ENCODE measurements at places on chromosomes 1 and 21. TPM values are rescaled to one million over a fixed set of nuclear protein-coding genes. Genes with fewer than 3 reads are reported as not detected.

DNA sequence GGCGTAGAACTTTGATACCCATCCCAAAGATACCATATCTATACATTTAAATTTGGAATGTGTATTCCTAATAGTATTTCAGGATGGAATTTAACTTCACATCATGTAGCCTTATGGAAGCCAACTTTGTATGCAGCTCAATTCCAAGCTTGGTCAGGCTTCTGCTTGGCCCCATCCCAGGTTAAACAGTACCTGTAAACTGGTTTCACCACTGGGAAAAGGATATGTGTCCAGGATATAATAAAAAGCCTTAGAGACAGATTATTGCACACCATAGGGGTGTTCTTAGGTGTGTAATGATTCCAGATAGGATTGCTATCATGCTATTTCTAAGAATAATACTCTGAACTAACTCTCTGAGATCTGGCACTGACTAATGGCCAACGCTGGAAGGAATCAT, 28.1 kb downstream of the ADAM30 start:
- H3K4me3 ChIP-seq = no peak overlapping the region
- H3K4me1 ChIP-seq = peaks cover 9% of the 10 kb centered on the region
- no peak for DNase-seq

- peaks cover 7% of the 10 kb centered on the region for H3K36me3 ChIP-seq
- H3K27me3 ChIP-seq = no peaks in the 10 kb centered on the region
- peaks cover 55% of the 10 kb centered on the region for H3K4me1 ChIP-seq
- peak overlapping the region; percentile 80 for H3K27ac ChIP-seq
- H3K4me3 ChIP-seq = no peak overlapping the region
- no peak for DNase-seq
Measured at GRCh38 chr1:31673433-31673832, 28.8 kb upstream of the PEF1 start.

GRCh38 chr1:220473440-220473839, 54.5 kb upstream of the MARK1 start:
- no peak for DNase-seq
- H3K27ac ChIP-seq = no peak overlapping the region
- no peaks in the 10 kb centered on the region for H3K4me1 ChIP-seq
- H3K27me3 ChIP-seq = no peaks in the 10 kb centered on the region

DNA sequence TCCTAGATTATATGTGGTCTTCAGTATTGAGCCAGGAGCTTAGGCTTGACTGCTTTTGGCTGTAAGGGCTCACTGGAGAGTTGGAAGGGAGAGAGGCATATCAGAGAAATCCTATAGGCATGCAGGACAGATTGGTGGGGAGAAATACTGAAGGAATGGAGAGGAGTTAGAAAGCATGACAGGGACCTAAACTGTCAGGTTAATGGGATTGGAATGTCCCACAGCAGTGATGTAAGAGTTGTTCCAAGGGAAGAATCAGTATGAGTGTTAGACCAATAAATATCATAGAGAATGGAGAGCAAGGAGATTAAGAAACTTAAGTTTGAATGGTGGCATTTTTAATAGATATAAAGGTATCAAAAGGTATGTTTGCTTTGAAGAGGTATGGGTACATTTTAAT, 39.7 kb downstream of the SLC35A3 start:
- H3K27me3 ChIP-seq = no peaks in the 10 kb centered on the region
- peaks cover 6% of the 10 kb centered on the region for H3K36me3 ChIP-seq
- no peaks in the 10 kb centered on the region for H3K4me1 ChIP-seq
- H3K27ac ChIP-seq = no peak overlapping the region
- no peak overlapping the region for H3K4me3 ChIP-seq

GRCh38 chr21:44299458-44300261, at the start of gene PFKL:
TSS of gene PFKL (plus strand) at chr21:44300053. CDS start at chr21:44300106, 53 bp downstream.
- no peaks in the 10 kb centered on the region for H3K36me3 ChIP-seq
- H3K4me1 ChIP-seq = peaks cover 29% of the 10 kb centered on the region
- DNase-seq = no peak
- H3K27me3 ChIP-seq = no peaks in the 10 kb centered on the region
- H3K27ac ChIP-seq = peak within 1 kb of the TSS; percentile 77

DNA sequence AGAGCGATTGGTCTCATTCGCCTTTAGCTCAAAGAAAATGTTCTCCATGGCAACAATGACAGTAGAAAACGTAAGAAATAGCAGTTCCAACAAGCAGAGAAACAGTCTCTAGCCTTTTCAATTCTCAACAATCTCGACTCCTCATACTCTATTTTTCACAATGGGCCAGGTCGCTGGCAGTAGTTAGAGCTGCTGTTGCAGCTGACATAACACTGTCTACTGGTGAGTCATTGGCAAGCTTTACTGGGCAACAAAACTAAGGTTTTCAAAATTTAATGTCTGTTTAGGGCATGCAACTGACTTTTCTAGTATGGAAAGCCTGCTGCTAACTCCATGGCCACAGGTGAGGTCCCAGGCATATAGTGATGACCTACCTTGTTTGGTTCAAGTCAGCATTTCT, 221.1 kb upstream of the KAZN start:
- H3K27ac ChIP-seq = no peak overlapping the region
- H3K4me1 ChIP-seq = no peaks in the 10 kb centered on the region
- no peaks in the 10 kb centered on the region for H3K27me3 ChIP-seq
- H3K36me3 ChIP-seq = no peaks in the 10 kb centered on the region
- no peak for DNase-seq

GRCh38 chr1:241638909-241639622, 1.1 kb downstream of the CHML start:
- no peak for DNase-seq
- no peaks in the 10 kb centered on the region for H3K36me3 ChIP-seq
- peak overlapping the region; percentile 78 for H3K4me3 ChIP-seq
- H3K4me1 ChIP-seq = peaks cover 26% of the 10 kb centered on the region
- H3K27me3 ChIP-seq = no peaks in the 10 kb centered on the region
- no peak overlapping the region for H3K27ac ChIP-seq

DNA sequence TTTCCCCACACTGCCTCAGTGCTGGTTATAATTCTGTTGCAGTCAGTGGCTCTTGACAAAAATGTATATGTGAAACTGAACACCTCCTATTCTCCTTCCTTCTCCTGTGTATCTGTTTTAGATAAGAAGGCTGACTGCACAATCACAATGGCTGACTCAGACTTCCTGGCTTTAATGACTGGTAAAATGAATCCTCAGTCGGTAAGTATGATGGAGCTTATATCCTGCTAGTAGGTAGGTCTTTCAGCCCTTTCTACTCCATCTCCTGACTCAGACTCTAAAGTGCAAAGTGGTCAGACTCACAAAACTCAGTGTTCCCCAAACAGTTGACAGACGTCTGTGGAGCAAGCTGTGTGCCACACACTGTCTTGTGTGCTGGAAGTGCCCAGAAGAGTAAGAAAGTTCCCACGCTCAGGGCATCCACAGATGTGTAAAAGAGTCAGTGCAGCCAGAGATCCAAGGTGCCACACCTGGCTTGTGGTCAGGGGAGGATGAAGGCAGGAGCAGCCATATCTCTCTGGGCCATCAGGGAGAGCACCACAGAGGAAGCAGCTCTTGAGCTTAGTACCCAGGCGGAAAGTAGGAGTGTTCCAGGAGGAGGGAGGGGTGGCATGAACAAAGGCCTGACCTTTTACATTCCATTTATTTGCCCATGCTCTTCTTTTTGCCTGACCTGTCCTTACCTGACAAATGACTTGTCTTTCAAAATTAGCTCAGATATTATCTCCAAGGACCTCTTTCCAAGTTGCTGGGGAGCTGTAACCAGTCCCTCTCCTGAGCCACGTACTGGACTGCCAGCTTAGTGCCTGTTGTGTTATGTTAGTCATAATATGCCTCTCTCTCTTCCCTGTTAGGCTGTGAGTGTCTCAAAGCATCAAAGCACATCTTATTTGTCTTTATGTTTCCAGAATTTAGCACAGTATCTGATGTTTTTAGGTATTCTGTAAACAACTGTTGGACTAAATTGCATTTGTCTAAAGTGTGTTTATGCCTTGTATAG, 14.0 kb upstream of the PODN start:
- no peak overlapping the region for H3K27ac ChIP-seq
- DNase-seq = no peak
- H3K4me1 ChIP-seq = peaks cover 12% of the 10 kb centered on the region
- H3K36me3 ChIP-seq = peaks cover 10% of the 10 kb centered on the region

DNA sequence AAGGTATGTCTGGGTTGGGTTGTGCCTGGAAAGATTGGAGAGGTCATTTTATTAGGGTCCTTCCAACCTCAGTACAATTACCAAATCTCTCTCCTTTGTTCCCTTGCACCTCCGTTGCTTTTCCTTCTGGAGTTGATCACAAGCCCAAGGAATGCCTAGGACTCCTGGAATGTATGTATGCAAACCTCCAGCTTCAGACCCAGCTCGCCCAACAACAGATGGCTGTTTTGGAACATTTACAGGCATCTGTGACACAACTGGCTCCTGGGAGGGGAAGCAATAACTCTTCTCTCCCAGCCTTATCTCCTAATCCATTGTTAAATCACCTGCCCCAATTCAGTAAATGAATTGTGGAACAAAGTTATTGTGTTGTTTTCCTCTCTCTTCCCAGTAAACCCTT, 8.3 kb downstream of the TSACC start:
- no peak overlapping the region for H3K27ac ChIP-seq
- DNase-seq = no peak
- H3K27me3 ChIP-seq = no peaks in the 10 kb centered on the region
- H3K4me1 ChIP-seq = no peaks in the 10 kb centered on the region

DNA sequence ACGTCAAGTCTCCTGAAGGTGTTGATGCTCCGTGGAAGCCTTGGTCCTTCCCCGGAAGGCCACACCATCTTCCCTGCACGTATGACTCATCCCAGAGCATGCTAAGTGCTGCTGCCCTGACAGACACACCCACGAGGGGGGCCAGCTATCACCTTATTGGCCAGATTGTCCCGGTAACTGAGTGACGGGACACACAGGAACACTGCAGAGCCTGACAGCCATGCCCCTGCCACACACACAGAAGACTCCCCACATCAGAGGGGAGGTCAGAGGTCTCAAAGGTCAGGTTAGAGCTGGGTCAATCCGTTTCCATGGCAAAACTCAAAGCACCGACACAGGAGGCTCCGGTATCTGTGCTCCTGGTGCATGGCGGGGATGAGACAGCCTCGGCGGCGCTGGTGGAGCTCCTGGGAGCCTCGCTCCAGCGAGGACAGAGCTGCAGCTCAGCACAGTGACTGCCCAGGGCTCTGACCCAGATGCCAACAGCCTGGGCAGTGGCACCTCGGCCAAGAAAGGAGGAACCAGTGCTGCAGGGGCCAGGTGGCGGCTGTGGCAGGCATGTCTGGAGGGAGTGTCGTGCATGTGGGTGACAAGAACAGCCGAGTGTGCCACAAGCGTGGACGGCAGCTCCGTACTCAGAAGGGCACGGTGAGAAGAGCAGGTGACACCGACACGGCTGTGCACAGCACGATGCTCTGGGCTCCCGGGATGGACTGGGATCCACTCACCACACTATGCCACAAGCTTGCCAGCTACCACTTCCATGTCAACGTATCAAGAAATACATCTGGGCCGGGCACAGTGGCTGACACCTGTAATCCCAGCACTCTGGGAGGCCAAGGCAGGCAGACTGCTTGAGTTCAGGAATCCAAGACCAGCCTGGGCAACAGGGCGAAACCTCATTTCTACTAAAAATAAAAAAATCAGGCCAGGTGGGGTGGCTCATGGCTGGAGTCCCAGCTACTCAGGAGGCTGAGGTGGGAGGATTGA, 14.8 kb upstream of the TMEM240 start:
- peaks cover 4% of the 10 kb centered on the region for H3K36me3 ChIP-seq
- no peaks in the 10 kb centered on the region for H3K4me1 ChIP-seq
- no peak for DNase-seq
- H3K4me3 ChIP-seq = no peak overlapping the region
- H3K27ac ChIP-seq = no peak overlapping the region

GRCh38 chr1:24252185-24252780, 65.2 kb upstream of the IFNLR1 start:
- H3K4me3 ChIP-seq = no peak overlapping the region
- H3K27ac ChIP-seq = no peak overlapping the region
- no peaks in the 10 kb centered on the region for H3K4me1 ChIP-seq
- DNase-seq = no peak
- no peaks in the 10 kb centered on the region for H3K36me3 ChIP-seq
- H3K27me3 ChIP-seq = no peaks in the 10 kb centered on the region

GRCh38 chr1:84171481-84171880, 27.4 kb downstream of the PRKACB start:
- no peak overlapping the region for H3K27ac ChIP-seq
- H3K4me3 ChIP-seq = no peak overlapping the region
- DNase-seq = no peak
- H3K4me1 ChIP-seq = peaks cover 15% of the 10 kb centered on the region
- no peaks in the 10 kb centered on the region for H3K36me3 ChIP-seq

DNA sequence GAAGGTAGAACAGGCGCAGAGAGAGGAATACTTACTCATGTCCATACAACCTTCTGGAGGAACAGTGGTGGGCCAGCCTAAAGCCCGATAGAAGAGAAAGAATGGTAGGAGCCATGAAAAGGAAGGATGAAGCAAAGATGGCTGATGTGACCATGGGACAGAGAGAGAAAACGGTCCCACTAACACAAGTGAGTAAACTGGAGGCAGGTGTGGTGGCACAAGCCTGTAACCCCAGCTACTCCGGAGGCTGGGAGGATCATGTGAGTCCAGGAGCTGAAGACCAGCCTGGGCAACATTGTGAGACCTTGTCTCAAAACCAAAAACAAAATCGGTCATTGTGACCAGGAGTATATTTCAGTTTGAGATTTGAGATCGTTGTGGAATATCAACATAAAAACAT, 49.4 kb downstream of the C1orf198 start:
- DNase-seq = no peak
- no peak overlapping the region for H3K4me3 ChIP-seq
- peaks cover 27% of the 10 kb centered on the region for H3K4me1 ChIP-seq
- no peaks in the 10 kb centered on the region for H3K27me3 ChIP-seq
- no peak overlapping the region for H3K27ac ChIP-seq

GRCh38 chr1:11331036-11331944, 58.3 kb downstream of the UBIAD1 start:
- H3K4me3 ChIP-seq = no peak overlapping the region
- DNase-seq = no peak
- H3K27me3 ChIP-seq = no peaks in the 10 kb centered on the region
- H3K4me1 ChIP-seq = no peaks in the 10 kb centered on the region
- no peaks in the 10 kb centered on the region for H3K36me3 ChIP-seq

DNA sequence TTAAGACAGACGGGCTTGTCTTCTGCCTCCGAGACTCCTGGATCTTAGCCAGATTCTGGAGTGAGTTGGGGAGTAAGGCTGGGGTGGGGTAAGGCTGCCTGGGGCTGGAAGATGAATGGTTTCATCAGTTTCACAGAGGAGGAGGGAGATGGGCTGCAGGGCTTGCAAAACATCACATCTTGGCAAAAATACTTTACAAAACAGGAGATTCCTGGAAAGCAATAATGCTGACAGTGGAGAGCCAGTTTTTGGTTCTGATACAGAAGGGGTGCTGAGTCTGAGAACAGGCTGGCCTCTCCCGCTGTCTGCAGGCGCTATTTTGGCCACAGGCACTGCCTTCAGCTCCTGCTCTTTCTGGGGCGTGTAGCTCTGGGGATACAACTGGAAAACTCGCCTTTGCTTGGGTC, 83.4 kb upstream of the KCNE2 start:
- H3K27ac ChIP-seq = no peak overlapping the region
- H3K36me3 ChIP-seq = no peaks in the 10 kb centered on the region
- H3K4me3 ChIP-seq = no peak overlapping the region
- peaks cover 21% of the 10 kb centered on the region for H3K4me1 ChIP-seq
- H3K27me3 ChIP-seq = no peaks in the 10 kb centered on the region

The RGS7 gene
- not detected for total RNA-seq

The DNAJC6 gene
- total RNA-seq = 3.7 TPM

The IL12RB2 gene
- total RNA-seq = 3.1 TPM

The C4BPB gene
- total RNA-seq = 3.7 TPM

The SMG5 gene
- total RNA-seq = 57.8 TPM

The LCE2C gene
- total RNA-seq = not detected

The NECAP2 gene
- 55.1 TPM for total RNA-seq
